ENCODE measurements at places on chromosomes 16 and 17.

DNA sequence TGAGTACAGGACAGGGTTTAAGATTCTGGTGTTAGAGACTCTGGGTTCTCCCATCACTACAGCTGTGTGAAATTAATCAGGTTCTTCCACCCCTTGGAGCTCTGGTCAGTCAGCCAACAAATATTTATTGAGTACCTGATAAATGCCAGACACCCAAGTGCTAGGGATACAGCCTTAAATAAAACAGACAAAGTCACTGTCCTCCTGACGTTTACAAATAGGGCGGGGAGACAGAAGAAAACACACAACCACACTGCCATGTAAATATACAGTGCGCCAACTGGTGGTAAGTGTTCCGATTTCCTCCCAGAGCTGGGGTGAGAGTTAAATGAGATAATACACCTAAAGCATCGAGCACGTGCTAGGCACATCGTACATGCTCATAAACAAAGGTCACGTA lies 121.0 kb downstream of the COPRS start:
- DNase-seq: no peak

DNA sequence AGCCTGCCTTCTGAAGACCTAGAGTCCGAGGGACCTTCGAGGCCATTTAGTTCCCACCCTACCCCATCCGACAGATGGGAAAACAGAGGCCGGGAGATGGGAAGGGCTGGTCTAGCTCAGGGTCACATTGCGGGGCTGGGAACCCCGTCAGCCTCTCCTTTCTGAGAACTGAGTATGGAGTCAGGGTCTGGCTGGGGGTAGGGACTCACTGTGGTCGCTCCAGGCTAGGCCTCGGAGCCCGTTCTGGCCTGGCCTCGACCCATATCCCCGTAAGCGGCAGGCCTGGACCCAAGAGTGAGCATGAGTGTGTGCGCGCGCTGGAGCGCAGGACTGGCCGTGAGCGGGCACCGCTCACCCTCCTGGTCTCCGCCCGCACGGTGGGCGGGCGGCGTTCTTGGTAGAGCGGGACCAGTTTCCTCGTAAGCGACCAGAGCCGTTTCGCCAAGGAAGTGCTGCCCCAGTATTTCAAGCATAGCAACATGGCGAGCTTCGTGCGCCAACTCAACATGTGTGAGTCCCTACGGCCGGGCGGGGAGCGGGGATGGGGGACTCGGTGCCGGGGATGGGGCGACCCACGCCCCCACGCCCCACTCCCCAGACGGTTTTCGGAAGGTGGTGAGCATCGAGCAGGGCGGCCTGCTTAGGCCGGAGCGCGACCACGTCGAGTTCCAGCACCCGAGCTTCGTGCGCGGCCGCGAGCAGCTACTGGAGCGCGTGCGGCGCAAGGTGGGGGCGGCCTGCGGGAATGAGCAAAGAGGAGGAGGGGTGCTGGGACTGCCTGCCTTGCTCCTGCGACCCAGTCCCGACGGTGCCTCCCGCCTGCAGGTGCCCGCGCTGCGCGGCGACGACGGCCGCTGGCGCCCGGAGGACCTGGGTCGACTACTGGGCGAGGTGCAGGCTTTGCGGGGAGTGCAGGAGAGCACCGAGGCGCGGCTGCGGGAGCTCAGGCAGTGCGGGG lies 855 bp downstream of the HSF4 start:
- no peak for DNase-seq

- DNase-seq: no peak
These were observed 20.5 kb upstream of the UBE2I start for GRCh38 chr16:1288813-1289476.

GRCh38 chr17:68074279-68074678 lies 38.7 kb downstream of the KPNA2 start:
- no peak for DNase-seq

DNA sequence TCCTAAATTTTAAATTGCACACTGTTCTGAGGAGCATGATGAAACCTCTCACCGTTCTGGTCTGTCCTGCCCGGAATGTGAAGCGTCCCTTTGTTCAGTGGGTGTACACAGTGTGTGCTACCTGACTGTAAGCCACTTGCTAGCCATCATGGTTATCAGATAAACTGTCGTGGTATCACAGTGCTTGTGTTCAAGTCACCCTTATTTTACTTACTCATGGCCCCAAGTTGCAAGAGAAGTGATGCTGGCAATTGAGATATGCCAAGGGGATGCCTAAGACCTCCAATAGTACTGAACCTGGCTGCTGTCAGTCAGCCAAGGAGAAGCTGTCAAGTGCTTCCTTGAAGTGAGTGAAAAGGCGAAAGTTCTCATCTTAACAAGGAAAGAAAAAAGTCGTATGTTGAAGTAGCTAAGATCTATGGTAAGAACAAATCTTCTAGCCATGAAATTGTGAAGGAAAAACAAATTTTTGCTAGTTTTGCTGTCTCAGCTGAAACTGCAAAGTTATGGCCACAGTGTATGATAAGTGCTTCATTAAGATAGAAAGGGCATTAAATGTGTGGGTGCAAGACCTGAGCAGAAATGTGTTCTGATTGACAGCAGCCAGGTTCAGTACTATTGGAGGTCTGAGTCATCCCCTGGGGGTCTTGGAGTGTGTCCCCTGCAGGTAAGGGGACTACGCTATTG lies 5.8 kb downstream of the PIK3R6 start:
- DNase-seq: no peak

GRCh38 chr16:27789595-27790241 lies 239.8 kb downstream of the KATNIP start:
- no peak for DNase-seq

DNA sequence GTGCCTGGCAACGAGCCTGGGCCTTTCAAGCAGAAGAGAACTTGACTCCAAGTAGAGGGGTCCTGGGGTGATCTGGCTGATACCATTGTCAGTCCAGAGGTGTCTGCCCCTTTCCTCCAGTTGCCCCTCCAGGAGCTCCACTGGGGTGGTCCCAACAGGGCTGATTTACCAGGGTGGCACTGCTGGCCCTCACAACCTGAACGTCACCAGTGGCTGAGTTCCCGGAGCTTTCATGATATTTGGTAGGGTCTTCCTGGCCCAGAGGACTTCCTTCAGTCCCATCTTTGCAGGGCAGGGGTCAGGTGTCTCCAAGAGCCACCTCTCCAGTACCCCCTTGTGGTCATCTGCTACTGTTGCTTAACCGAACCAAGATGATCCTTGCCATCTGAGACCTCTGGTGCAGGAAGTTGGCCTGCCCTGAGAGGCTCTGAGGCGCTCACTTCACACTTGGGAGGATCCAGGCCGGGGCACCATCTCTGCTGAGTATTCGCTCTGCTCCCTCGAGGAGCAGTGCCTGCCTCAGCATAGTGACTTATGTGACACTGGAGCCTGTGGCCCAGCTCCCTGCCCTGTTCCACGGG lies 3.5 kb downstream of the LIMD2 start:
- DNase-seq: no peak

- DNase-seq: peak; percentile 36
These were observed 1.7 kb downstream of the RAD51D start for GRCh38 chr17:35117984-35118383.

- DNase-seq: no peak
These were observed 668.1 kb downstream of the MAF start for GRCh38 chr16:78932355-78932943.
